ENCODE measurements at places on chromosomes 12 and 14.

DNA sequence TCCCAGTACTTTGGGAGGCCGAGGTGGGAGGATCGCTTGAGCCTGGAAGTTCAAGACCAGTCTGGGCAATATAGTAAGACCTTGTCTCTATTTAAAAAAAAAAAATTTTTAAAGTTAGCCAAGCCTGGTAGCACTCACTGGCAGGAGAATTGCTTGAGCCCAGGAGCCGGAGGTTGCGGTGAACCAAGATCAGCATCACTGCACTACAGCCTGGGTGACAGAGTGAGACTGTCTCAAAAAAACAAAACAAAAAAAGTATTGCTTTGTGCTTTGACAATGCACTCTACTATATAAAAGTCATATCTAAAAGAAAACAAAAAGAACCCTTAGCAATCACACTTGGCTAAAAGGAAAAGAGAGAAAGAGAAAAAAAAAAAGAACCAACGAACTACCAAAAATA is 26.8 kb downstream of the GNPTAB start:
- DNase-seq = no peak

GRCh38 chr14:35403114-35403602 is 1.4 kb downstream of the NFKBIA start:
- no peak for DNase-seq

GRCh38 chr12:5960783-5961182 is 15.7 kb upstream of the ANO2 start:
- no peak for DNase-seq

- no peak for DNase-seq
Observed at GRCh38 chr12:12153596-12153995, 82.9 kb downstream of the BCL2L14 start.

- DNase-seq = no peak
Observed at GRCh38 chr14:70190156-70190555, 1.4 kb upstream of the SLC8A3 start.

GRCh38 chr12:130982565-130983225 is 29.0 kb downstream of the ADGRD1 start:
- no peak for DNase-seq
